Right forelimb (tissue), 1 donor: ENCODE measurements at places on chromosomes 3 and 15.
A peak's percentile ranks its signal among the peaks of the same experiment; 100 is the strongest.

DNA sequence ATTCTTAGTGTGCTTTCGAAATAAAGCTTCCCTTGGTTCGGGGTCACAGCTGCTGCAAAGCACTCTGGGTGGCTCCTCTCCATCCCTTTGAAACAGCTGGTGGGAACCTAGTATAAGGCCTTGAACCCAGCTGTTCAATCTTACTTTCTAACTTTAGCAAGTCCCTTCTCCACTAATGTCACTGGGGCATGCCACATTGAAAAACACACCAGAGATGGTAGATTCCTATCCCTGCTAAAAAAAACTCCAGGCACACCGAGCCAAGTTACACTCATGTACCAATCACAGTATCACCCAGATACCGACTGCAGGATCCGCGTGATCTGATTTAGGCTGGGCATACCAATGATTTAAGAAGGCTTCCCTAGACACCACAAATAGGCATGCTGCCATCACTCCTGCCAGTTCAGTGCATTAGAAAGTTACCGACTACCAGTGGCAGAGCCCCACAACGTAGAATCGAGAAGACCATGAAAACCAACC, 65.0 kb downstream of the WWTR1 start:
- DNase-seq: peak; percentile 55

- DNase-seq: no peak
Measured at GRCh38 chr3:24420224-24420623, 74.4 kb downstream of the THRB start.

- no peak for DNase-seq
Measured at GRCh38 chr15:31335989-31336592, 9.5 kb downstream of the KLF13 start.

- DNase-seq: no peak
Measured at GRCh38 chr3:46406788-46407611, at the start of the genes CCR5AS and CCRL2. CCR5AS (minus strand) TSS chr3:46407066. CCRL2 (plus strand) TSS chr3:46407259; CDS start chr3:46408080, 821 bp downstream.

DNA sequence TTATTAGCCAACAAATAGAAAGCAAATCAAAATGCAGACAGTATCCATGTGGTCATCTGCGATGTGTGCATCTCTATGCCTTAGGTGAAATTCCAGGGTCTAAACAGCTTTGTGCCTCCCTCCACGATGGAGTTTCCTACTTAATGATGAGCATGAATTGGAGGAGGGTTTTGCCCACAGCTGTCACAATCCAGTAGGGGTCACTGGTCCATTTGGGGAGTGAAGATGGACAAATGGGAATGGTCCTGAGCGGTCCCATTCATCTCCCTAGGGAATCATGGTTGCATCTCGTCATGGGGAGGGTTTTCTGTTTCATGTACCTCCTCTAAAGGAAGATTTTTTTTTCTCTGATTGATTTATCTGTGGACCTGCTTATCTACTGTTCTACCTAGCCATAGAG, 358.0 kb downstream of the PTPRG start:
- DNase-seq: no peak
